Fibroblast of skin of left quadriceps (primary cell): ENCODE measurements at places on chromosomes 6 and 20.

DNA sequence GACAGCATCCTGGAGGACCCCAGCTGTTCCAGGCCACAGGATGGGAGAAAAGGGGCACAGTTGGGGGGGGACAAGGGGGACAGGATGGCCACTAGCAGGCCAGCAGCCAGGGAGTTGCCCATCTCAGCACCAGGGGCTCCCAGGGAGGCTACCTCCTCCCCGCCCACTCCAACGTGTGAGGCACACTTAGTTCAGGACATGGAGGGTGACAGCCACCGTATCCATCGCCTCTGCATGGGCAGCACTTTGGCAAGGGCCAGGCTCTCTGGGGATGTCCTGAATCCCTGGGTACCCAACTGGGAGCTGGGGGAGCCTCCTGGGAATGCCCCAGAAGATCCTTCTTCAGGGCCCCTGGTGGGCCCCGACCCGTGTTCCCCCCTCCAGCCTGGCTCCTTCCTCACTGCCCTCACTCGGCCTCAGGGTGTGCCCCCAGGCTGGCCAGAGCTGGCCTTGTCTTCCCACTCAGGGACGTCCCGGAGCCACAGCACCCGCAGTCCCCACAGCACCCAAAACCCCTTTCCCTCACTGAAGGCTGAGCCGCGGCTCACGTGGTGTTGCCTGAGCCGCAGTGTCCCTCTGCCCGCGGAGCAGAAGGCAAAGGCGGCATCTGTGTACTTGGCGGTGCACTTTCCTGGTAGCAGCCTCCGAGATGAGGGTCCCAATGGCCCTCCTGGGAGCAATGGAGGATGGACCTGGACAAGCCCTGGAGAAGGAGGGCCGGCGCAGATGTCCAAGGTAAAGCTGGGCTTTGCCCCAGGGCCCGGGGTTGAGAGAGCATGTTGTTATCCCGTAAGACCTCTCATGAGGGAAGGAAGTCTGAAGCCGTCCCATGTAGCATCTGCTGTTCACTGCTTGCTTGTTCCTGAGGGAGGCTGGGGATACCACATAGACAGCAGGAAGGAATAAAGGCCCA is 30.7 kb downstream of the ZNF831 start:
- no peak for DNase-seq

GRCh38 chr6:53056273-53056672 is 8.9 kb upstream of the FBXO9 start:
- DNase-seq: no peak

- no peak for DNase-seq
These were observed 936 bp downstream of the ZDHHC14 start for GRCh38 chr6:157381631-157382621.

- no peak for DNase-seq
These were observed 32.0 kb downstream of the POM121L2 start for GRCh38 chr6:27280064-27280539.

DNA sequence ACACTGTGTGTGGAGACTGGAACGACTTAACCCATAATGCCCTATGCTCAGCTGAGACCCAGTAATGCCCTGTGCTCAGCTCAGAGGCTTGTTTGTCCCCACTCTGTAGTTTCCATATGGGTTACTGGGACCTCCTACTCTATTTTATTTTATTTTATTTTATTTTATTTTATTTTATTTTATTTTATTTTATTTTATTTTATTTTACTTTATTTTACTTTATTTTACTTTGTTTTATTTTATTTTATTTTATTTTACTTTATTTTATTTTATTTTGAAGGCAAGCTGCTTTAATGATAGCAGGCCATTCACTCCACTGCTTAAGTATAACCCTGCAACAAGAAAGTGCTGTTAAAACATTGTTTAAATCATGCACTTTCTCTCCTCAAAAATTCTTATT is 603.4 kb upstream of the JAG1 start:
- DNase-seq: no peak

DNA sequence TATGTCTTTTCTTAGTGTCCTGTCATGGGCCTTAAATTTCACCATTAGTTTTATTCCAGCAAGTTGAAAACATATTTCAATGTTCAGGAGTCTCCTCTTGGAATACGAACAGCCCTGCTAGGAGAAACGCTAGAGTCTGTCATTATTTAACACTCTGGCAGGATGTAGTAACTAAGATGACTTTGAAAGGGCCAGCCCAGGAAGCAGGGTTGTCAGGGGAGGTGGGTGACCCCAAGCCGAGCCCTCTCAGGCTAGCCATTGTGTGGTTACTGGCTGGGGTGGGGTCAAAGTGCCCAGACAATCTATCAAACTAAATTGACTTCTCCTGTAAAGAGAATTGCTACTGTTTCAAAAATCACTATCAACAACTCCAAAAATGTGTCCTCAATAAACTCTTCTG is 67.8 kb downstream of the LY86 start:
- no peak for DNase-seq

DNA sequence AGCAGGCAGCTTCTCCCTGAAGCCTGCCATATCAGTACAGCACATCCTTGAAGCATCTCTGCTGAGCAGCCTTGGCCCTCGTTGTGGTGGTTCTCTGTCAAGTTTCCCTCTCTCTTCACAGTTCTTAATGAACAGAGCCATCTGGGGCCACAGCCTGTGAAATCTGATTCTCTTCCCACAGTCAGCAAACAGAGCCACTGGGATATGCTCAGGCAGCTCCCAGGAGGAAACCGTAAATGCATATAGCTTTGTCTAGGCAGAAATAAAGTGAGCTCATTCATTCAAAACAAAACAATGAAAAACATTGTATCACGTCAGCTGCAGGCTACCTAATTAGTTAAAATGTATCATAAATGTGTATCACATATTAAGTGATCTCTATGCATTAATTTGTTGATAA is 80.3 kb downstream of the TBC1D7 start:
- peak; percentile 66 for DNase-seq

DNA sequence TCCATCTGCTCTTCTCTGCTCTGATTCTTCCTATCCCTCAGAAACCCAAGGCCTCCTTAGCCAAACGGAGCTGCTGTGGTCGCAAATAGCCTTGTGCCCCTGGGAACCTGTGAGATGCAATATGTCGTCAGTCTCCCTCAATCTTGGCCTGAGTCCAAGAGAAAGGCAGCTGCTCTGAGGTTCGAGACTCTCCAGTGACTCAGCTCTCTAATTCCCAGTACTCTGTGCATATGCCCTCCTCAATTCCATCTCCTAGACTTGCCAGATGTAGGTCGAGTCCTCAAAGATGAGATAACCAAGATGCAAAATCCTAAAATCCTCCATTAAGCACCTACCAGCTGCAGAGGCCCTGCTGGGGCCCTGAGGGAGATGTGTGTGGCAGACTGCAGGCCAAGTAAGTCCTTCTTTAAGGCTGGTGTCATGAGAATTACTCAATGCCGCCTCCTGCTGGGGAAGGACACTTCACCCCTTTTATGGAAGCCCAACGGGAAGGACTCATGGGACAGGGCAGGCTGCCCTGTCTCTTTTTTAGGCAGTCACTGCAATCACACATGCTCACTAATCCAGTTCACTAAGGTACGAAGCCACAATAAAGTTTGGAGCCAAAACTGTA is 28.5 kb downstream of the C6orf15 start:
- DNase-seq: peak; percentile 69

DNA sequence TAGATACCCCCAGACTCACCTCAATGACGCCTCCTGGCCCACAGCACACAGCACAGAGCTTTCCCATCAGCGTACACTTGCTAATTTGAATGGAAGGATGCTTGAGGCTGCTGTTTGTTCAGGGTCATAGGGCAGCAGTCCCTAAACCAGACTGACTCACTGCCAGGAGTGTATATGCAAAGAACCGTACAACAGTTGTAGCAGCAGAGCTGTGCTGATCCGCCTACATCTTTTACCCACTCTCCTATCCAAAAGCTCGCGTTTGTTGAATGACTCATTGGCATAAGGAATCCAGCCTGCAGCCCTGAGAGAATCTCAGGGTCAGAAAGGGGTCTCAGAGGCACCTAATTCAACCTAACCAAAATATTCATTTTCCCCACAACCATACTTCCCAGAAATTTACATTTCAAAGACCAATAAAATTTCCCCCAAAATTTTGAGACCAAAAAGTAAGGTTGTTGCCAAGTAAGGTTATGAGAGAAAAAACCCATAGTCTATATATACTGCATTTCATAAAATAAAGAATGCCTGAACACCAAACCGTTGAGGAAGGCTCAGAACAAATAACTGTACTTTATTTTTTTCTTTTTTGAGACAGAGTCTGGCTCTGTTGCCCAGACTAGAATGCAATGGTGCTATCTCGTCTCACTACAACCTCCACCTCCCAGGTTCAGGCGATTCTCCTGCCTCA is 35.3 kb upstream of the CCND3 start:
- DNase-seq: no peak

DNA sequence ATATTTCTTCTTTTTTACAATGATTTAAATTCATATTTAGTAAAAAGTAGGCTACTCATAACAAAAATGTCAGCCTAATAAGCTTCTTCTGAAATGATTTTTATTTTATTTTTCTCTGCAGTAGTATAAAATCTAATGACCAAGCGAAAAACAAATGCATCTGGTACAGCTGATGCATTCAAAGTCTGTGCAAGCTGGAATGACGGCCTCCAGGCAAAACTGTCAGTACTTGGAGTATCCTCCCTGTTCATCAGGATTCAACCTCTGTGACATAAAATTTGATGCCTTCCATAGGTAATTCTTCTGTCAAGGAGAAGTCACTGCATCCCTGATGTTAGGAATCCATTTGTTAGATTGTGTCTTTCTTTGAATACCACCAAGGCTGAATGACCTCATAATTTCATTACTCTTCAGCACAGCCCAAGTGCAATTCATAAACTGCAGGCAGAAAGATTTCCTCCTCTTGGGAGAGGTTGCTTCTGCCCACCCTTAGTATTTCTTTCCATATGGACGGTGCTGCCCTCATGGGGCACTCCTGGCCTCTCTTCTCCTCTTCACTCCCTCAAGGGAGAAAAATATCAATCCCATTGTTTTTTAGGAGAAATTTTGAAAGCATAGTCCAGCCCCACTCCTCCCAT is 146.4 kb upstream of the STXBP5 start:
- no peak for DNase-seq

- no peak for DNase-seq
These were observed 37.1 kb downstream of the RIPOR2 start for GRCh38 chr6:24898676-24899075.

GRCh38 chr6:148118244-148118643 is 224.4 kb upstream of the SASH1 start:
- no peak for DNase-seq

DNA sequence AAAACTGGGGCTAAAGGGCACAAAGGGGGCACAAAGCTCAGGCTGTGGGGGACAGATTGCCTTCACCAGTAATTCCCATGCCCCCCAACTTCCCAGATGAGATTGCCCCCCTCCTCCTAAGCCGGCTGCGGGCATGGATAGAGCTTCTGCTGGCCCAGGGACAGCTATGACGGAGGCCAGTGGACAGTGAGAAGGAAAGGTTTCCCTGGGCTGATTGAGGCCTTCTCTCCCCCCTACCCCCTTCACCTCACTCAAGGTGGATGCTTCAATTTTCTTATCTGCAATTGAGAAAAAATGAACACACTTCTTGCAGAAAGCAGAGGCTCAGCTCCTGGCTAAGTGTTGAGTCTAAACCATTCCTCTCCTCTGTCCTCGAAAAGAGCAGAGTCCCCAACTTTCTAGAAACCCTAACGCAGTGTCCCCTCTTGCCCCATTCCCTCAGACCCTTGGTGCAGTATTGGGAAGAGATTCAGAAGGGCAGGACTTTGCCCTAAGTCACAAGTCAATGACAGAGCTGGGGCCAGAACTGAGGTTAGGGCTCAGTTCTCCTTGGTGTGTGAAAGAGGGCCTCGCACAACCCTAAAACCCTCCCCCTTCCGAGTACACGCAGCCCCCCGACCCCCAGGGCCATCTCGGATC is 808 bp downstream of the SDC4 start:
- DNase-seq: no peak

- DNase-seq: no peak
These were observed 250.8 kb upstream of the PRDM1 start for GRCh38 chr6:105835373-105835772.

DNA sequence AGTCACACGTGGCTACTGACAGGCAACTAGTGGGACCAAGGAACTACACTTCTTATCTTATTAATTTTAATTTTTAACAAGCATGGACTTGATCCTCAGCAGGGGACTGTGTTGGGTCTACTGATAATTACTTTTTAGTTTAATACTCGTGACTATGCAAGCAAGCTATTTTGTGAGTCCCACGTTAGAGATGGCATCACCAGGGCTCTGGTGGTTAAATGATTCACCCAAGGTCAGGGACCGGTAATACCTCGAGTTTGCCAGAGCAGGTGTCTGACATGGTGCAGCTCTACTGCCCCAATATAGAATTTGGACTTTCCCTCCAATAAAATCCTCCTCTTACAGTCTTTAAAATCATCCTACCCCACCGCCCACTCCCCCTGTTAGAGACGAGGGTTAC is 98.6 kb upstream of the RIN2 start:
- DNase-seq: no peak

DNA sequence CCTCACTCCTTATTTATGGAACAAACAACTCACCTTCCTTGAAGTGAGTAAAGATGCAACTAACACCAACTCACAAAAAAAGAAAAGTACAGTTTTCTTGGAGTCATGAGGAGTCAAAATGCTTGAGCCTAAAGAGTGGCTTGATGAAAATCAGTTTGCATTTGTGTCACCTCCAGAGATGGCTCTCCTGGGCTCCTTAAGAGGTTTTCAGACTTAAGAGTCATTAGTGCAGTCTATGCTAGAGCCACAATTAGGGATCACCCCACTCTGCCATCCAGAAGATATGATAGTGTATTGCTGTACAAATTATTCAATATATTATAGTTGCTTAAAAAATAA is 11.9 kb upstream of the SNX9 start:
- DNase-seq: no peak

- no peak for DNase-seq
These were observed 418.4 kb downstream of the CD109 start for GRCh38 chr6:74114428-74114827.

- no peak for DNase-seq
These were observed 12.0 kb downstream of the GATA5 start for GRCh38 chr20:62463651-62464424.

DNA sequence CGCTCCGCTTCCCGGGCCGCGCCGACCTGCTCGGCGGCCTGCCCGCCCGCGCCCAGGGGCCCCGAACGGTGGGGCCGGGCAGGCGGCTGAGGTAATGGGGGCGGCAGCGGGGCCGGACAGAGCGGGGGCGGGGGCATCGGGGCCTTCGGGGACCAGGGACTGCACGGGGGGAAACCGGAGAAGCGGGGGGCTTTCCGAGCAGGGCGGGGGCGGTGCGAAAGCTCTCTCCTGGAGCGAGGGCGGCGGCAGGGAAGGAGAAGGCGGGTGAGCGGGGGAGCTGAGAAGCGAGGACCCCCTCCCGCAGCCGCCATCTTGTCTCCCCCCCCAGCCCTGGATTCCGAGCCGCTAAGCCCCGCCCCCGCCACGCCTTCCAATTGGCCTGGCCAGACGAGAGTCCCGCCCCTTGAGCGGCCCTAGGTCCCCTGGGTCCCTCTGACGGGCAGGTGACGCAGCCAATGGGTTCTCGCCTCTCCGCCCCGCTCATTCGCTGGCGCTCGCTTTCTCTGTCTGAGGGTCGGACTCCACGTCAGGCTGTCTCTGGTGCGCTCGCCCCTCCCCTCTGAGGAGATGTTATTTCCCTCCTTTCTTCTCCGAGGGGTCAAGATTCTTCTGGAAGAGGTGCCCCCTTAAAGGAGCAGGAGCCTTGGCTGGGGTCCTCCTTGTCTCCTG is 470 bp downstream of the BRPF3 start:
- peak; percentile 91 for DNase-seq
